Fibroblast of skin of left quadriceps (primary cell): ENCODE measurements at places on chromosomes 16 and 17.

DNA sequence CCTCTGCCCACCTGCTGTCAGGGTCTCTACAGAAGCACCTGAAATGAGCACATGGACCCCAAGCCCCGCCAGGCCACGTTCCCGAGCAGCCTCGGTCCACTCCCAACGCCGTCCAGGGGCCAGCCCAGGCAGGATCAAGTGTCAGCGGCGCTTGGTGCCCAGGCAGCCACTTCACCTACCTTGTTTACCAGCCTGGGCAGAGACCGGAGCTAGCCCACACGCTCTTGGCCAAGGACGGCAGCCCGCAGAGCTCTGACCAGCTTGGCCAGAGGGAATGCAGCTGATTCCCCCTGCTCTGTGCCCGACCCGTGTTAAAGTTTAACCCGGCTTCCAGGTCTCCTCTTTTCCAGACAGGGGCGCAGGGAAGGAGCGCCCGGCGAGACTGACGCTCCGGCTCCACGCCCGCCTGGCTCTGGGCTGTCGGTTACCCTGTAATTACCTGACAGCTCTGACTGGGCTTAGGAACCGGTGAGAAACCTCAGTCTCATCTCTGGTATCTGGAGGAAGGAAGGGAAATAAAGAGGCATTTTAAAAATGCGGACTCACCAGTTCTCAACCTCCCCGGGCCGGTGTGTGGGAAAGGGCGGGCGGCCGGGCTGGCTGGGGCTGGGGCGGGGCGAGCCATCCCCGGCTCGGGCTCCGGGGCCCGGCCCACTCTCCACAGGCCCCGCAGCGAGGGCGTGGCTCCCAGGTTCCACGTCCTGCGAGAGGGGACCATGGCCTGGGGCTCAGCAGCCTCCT, 4.6 kb downstream of the KIFC3 start:
- DNase-seq, result no peak

- DNase-seq, result no peak
Measured at GRCh38 chr17:46047856-46048255, 48.8 kb downstream of the STH start.

GRCh38 chr16:58699151-58699550, 14.6 kb upstream of the SLC38A7 start:
- no peak for DNase-seq

GRCh38 chr17:40069751-40070708, 7.3 kb downstream of the THRA start:
- DNase-seq, result no peak

GRCh38 chr17:33990943-33991706, 264.0 kb upstream of the CCL2 start:
- DNase-seq, result no peak

- DNase-seq, result no peak
Measured at GRCh38 chr16:16778332-16778731, 399.4 kb downstream of the NPIPA7 start.

DNA sequence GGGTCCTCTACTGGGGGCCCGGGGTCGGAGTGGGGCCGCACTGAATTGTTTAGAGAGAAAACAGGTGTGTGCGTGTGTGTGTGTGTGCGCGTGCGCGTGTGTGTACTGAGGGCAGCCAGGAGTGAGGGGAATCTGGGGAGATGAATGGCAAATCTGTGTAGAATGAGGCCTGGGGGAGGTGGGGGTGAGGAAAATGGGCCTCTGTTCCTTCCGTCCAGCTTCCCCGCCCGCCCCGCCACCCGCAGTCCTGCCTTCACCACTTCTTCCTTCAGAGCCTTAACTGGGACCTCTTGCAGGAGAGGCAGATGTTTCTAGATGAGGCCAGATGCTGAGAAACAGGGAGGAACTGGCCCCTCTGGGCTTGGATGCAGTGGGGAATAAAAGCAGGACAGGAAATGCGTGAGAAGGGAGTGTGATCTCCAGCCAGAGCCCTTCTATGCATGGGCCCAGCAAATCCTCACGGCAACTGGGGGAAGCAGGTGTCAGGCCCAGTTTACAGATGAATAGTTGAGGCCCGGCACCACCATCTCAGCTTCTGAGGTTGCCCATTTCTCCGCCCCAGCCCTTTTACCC, 29.7 kb upstream of the NGFR start:
- no peak for DNase-seq

DNA sequence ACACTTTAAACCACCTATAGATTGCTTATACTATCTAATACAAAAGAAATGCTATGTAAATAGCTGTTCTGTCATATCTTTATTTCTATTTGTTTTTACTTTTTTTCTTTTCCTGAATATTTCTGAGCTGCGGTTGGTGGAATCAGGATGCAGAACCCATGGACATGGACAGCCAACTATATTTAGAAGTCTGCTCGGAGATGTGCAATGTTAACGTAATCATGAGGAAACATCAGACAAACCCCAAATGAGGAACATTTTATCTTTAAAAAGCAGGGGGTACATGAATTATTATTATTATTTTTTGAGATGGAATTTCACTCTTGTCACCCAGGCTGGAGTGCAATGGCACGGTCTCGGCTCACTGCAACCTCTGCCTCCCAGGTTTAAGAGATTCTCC, 31.4 kb upstream of the GHDC start:
- no peak for DNase-seq

- DNase-seq, result no peak
Measured at GRCh38 chr16:61263400-61263799, 772.8 kb downstream of the CDH8 start.
